H54 (cell line): ENCODE measurements at places on chromosomes 1 and 21.
A peak's percentile ranks its signal among the peaks of the same experiment; 100 is the strongest.

- no peak for DNase-seq
Observed at GRCh38 chr1:25476186-25477097, 45.7 kb downstream of the MACO1 start.

DNA sequence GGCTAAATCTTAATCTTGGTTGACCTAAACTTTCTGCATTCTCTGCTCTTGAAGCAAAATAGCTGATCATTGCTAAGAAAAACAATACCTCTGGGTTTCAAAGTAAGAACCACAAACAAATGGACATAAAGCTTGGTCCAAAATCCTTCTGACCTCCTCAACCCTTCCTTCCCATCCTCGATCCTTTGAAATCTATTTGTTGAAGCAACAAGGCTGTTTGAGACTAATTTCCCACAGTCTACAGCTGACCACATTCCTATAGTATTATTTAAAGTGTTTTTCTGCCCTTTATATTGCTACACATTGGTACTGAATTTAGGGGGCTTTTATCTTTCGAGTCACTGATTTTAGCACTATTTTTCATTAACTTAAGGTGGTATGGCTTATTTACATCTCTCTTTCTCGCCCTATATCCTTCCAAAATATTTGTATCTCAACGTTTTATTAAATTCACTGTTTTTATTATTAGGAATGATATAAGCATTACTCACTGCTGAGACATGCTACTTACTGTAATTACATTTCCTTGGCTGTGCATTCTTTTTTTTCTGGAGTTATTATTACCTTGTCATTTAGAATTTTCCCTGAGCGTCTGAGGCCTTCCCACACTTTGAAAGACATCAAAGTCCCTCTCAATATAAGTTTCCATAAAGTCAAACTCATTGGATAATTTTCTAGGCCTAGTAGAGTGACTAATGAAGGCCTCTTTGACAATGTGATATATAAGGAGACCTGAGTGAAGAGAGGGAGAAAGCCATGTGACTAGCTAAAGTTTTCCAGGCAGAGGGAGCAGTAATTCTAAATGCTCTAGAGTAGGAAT, 73.9 kb downstream of the RAB3GAP2 start:
- no peak for DNase-seq

DNA sequence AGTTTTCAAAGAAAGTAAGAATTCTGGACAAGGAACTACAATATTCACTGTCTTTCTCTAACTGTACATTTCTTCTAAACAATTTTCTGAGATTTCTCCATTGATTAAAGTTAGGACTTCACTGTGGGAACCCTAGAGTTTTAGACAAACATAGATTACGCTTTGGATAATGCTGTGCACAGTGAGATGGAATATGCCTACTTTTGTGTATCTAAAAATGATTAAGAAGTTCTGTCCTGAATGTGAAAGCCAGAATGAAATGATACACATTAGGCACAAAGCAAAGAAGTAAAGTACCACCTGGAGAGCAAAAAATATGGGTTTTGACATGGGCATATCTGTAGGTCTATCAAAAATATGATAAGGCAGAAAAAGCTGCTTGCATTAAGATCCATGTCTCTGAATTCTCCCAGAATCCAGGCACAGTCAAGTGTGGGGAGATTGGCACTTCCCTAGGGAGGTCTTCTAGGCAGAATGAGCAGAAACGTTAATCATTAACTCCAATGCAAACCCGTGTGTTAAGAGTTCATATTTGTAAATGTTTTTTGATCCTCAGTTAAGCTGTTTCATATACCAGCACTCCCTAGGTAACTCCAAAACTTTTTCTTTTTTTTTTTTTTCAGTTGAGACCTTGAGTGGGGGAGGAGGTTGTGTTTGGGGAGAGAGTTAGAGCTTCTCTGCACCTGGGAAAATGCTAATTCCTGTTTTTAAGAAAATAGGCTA, 467.1 kb downstream of the LMO4 start:
- DNase-seq, result no peak

- DNase-seq, result no peak
Observed at GRCh38 chr1:101843160-101843559, 153.6 kb downstream of the OLFM3 start.

DNA sequence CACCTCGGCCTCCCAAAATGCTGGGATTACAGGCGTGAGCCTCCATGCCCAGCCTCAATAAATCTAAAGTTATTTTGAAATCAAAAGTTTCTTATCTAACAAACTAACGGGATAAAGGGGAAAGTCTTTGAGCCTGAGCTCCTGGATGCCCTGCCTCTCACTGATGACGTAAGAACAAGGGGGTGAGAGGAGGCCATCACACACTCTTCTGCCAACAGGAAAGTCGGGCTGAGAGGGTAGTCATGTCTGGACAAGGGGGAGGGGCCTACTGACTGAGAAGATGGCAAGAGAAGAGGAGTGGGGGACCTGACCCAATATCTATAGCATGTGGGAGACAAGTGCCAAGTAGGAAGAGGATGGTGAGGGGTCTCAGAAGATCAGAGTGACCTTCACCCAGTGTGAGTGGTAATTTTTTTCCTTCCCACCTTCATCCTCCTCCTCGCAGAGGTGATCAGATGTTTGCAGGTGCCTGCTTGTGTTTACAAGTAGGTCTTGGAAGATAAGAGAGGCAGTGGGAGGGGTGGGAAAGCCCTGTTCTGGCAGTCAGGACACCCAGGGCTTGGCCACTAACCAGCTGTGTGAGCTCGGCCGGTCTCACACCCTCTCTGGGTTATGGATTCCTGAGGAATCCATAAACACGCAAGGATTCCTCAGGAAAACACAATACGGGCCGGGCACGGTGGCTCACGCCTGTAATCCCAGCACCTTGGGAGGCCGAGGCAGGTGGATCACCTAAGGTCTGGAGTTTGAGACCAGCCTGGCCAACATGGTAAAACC, 9.6 kb downstream of the UQCRHL start:
- DNase-seq, result no peak

DNA sequence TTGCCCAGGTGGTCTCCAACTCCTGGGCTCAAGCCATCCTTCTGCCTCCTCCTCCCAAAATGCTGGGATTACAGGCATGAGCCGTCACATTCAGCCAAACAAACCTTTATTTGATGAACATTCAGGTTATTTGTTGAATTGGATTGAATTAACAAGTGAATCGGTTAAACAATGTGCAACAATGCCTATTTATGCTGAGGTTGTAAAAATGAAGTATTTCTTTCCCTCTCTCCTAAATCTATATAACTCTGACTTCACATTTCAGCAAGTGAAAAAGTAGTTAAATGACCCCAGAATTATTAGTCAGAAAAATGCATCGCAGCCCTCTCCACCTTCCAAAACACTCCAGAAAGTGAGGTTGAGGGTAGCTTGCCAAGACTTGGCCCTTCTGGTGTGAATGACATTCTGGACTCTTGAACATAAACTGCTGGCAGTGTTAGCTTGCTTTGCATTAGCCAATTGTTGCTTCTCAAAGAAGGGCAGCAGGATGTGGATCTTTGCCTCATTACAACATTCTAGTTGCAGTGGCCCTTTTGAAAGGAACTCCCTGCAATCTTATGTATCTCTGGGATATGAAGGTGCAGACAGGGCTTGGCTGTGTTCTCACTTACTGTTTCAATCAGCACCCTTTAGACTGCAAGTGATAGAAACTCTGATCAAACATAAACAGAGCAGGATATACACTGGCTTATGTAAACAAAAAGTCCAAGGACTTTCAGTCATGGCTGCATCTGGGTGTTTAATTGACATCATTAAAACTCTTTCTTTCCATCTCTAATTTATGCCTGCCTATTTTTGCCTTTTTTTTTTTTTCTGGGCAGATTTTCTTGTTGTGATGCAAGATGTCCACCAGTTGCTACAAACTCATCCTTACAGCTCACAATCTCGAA, 22.4 kb downstream of the EDN2 start:
- no peak for DNase-seq

GRCh38 chr1:181674617-181675016, 191.3 kb downstream of the CACNA1E start:
- no peak for DNase-seq

DNA sequence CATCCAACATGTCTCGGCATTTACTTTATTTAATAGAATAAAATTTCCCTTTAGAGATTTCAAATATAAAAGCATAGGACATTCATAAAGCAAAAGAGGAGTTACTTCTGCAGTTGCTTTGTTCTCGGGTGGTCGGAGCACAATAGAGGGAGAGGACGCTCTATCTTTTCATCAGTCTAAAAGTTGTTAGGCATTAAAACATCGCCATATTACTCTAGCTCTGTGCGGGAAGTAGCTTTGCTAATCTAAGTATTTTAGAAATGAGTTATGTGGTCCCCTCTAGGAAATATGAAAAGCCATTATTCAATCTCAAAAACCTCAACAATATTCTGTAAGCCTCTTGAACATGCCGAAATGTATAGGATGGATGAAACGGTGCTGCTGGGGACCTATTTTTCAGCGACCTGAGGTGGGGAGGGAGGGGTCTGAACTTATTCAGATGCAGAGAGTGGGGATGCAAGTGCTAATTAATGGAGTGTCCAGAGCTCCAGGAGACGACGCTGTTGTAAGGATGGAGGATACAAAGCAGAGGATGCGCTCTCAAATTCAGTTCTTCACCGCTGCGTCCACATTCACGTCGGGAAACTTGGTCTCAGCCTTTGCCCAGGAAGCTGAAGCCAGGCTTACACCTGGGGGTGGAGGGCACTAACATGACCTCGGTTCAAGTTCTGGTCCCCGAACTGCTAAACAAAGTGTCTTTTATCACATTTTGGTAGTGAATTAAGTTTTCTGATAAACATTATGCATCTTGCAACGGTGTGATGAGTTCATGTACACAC, 6.3 kb downstream of the CDKN2C start:
- DNase-seq, result no peak

DNA sequence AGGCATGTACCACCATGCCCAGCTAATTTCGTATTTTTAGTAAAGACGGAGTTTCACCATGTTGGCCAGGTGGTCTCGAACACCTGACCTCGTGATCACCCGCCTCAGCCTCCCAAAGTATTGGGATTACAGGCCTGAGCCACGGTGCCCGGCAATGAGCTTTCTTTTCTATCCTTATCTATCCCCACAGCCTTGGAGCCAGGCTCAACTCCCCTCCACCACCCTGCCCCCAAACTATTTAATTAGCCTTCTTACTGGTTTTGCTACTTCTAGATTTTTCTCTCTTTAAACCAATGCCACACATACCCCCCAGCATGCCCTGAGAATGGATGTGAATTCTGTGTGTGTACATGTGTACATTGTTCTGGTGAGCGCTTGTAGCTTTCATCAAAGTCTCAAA, 5.7 kb upstream of the VANGL2 start:
- no peak for DNase-seq

GRCh38 chr1:203147376-203147775, 19.9 kb downstream of the ADORA1 start:
- DNase-seq, result no peak

DNA sequence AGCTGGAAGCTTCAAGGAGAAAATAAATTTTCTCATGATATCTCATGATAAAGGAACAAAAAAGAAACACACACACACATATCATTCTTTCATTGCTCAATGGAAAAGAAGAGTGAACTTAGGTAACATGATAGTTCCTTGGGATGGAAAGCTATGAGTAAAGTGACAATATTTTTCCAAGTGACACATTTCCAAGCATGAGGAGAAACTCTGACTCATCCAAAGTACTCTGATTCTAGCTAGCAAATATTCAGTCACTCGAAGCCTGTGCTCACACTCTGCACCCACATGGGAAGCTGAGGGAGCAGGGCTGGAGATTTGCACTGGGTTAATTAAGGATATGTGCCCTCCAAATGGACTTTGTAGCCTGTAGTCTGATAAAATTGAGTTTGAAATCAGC, 222.4 kb downstream of the LRRC40 start:
- peak; percentile 9 for DNase-seq

- no peak for DNase-seq
Observed at GRCh38 chr1:72435025-72435424, 152.7 kb upstream of the NEGR1 start.

- no peak for DNase-seq
Observed at GRCh38 chr1:31552489-31552888, 23.8 kb upstream of the TINAGL1 start.

DNA sequence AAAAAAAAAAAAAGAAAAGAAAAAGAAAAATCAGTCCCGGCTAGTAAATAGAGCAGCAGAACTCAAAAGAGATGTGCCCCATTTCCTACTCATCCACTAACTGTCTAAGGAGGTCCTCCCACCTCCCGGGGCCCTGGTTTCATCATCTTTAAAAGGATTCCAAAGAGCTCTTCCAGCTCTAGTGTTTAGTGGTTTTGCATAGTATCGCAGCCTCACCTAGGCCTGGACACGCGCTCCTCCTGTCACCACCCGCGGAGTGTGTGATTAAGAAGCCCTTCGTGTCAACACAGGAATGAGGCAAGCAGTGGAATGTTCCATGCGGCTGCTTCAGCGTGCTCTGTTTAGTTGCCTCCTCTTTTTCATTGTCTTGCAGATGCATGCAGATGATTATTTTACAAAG, 49.0 kb downstream of the LBR start:
- no peak for DNase-seq

DNA sequence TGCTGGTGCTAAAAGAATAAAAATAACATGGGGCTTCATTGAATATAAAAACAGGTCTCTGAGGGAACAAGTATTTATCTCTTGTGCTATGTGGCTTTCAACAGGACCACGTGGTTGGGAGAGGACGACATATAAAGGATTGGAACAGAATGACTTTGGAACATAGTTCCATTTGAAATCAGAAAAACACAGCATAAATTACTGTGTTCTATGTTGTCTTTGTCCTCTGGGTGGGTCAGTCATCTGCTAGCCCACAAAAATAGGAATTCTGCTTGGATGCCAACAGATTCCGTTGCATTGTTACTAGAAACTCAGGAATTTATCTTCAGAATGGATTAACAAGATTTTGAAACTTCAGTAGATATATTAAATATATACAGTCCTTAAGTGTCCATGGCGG, 5.9 kb downstream of the CEP85 start:
- no peak for DNase-seq

GRCh38 chr1:26961826-26962225, 1.6 kb upstream of the KDF1 start:
- DNase-seq, result peak; percentile 62

DNA sequence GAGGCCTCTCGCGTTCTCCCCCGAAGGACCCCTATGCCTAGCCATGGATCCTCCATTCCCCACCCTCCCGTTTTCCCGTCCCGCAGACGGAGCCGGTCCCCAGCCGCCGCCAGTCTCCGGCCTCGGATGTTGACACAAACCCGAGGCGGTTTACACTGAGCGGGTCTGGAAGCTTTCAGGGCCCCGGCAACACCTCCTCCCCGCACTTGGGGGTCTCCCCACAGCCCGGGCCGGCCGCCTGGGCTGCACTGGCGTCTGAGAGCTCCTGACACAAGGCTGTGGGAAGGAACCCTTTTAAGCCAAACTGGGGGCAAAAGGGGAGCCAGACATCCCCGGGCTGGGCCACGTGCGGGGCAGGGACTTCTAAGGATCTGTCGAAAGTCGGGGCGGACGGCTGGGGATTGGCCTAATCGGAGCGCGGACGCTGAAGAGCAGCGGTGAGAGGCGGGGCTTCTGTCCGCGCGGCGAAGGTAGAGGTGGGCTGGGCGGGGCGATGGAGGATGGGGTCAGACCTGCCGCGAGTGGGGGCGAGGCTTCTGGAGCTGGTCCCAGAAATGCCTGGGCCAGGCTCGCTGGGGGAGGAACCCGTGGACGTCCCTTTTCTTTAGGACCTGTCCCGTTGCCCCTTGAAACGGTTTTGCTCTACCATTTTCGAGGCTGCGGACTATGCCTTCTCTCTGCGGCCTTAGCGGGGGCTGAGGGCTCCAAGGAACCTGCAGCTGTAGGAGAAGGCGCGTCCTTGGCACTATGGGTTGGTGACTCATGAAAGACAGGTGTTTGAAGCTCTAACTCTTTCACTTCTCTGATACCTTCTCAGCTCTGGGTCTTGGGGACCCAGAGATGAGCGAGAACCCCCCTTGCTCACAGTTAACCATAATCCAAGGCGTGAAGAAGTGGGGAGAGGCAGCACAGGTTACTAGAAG, 1.2 kb upstream of the HPCAL4 start:
- no peak for DNase-seq

GRCh38 chr1:66050123-66050522, 257.4 kb downstream of the PDE4B start:
- no peak for DNase-seq
